ENCODE measurements at places on chromosomes 7 and 10.

DNA sequence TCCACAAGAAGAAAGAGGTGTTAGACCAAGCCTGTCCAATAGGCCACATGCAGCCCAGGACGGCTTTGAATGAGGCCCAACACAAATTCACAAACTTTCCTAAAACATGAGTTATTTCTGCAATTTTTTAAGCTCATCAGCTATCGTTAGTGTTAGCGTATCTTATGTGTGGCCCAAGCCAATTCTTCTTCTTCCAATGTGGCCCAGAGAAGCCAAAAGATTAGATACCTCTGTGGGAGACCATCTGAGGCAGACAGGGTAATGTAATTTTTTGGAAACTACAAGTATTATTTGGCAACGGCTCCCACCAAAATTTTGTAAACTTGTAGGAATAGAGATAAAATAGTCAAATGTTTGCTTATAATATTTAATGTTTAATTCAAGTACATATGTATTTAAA is 153.8 kb downstream of the SRPK2 start:
- no peak for DNase-seq

DNA sequence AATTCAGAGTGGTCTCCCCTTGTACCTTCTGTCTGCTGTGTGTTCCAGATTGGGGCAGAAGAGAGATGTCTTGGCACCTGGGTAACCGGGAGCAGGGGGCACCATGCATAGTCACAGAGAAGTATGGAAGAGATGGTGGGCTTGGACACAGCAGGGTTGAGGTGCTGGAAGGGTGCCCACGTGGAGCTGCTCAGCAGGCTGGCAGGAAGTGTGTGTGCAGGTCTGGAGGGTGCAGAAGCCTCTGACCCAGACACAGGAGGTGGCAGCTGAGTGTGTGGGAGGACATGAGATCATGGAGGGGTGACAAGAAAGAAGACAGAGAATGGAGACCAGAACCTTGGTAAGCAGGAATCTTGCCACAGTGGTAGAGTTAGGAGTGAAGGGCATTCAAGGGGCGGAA is 42.3 kb upstream of the DUSP5 start:
- DNase-seq = no peak

GRCh38 chr10:132460071-132460470 is 63.1 kb downstream of the PWWP2B start:
- DNase-seq = no peak

DNA sequence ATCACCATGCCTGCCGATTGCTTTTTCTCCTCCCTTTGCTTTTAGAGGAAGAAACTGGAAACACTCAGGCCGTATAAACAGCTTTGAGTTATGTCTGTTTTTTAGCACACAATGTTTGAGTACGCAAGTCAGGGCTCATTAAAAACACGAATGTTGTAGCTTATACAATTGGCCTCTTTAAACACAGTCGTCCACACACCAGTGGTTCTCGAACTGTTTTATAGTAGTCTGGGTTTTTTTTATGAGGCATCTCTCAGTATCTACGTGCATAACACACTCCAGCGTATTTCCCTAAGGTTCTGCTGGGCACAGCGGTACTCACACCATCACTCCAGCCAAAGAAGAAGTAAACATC is 13.4 kb upstream of the CARD11 start:
- no peak for DNase-seq

GRCh38 chr10:67827811-67828210 is 10.2 kb downstream of the DNAJC12 start:
- DNase-seq = no peak

DNA sequence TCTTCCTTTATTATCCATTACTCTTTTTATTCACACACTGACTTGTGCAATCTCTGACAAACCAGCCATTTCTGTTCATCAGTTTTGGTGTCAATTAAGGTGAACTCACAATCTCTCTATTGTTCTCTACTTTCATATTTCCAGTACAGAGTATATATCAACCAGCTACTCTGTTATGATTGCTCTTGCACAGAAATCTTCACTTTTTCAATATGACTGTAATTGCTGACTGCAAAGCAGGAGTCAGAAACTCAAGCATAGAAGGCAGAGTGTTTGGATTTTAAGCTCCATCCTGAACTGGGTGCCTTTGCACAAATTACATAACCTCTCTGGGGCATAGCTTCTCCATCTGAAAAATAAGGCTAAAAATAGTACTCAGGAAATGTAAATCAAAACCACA is 1042.0 kb downstream of the GRM8 start:
- no peak for DNase-seq

DNA sequence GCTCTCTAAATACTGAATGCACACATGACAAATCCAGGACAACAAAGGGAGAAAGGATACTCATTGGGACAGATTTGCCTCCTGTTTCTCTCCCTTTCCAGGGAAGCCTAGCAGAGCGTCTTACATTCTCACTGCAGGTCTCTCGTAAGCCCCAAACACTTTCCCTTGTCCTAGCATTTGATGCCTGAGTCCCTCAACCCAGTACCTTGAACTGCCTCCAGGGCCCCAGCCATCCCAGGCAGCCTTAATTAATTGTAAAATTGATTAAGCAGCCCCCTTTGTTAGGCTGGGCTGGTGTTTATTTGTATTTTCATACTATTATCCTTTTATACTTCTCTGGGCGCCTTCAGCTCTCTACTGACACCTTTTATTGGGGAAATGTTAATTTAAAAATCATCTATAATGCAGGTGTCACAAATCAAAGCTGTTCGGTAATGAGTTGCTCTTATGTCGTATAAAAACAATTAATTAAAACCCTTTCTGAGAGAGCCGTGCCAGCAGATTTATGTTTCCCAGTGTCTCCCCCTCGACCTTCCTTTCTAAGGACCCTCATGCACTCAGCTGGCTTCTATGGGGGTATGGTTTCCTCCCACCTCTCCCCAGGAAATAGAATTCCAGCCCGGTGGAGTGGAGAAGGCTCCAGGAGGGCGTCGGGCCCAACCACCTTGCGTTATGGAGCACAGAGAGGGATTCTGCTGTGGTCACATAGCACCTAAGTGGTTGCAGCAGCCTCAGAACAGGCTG is 243.8 kb downstream of the RPS24 start:
- no peak for DNase-seq

DNA sequence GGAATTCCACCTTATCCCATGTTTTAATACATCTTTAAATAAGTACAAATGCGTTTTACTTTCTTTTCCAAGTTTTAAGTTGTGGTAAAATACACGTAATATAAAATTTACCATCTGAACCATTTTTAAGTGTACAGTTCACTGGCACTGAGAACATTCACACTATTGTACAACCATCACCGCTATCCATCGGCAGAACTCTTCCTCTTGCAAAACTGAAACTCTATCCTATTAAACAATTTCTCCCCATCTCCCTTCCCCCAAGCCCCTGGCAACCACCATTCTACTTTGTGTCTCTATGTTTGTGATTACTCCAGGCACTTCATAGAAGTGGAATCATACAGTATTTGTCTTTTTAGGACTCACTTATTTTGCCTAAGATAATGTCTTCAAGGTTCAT is 33.8 kb downstream of the HIP1 start:
- no peak for DNase-seq

DNA sequence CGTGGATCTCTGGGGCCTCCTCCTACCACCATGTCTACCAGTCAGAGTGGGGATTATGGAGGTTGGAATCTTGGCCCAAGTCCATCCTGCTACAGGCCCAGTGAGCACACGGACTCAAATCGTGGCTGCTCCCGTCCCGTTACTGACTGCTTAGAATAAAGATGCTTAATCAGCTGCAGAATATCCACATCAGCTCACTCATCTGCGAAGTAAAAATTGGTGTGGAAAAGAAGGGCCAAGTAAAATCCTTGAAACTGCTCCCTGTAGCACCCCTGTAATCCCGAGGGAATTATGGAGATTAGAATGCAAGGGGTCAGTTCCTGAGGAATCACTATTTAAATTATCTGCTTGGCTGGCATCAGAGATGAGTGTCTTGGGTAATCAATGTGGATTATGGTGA is 13.0 kb upstream of the HTR5A start:
- DNase-seq = no peak

DNA sequence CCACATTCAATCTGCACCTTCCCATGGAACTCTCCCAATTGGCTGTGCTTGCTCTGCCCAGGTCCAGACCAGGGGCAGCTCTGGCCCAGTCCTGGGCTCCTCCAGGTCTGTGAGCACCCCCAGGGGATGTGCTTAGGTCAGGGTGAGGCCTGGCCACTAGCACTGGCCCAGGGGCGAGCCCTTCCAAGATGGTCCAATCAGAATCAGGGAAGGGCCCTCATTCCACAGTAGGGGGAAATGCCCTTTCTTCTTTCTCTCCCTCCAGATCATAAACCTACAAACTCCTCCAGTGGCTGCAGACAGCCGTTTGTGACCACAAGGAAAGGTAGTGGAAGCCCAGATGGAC is 157.0 kb downstream of the PRKAG2 start:
- no peak for DNase-seq

DNA sequence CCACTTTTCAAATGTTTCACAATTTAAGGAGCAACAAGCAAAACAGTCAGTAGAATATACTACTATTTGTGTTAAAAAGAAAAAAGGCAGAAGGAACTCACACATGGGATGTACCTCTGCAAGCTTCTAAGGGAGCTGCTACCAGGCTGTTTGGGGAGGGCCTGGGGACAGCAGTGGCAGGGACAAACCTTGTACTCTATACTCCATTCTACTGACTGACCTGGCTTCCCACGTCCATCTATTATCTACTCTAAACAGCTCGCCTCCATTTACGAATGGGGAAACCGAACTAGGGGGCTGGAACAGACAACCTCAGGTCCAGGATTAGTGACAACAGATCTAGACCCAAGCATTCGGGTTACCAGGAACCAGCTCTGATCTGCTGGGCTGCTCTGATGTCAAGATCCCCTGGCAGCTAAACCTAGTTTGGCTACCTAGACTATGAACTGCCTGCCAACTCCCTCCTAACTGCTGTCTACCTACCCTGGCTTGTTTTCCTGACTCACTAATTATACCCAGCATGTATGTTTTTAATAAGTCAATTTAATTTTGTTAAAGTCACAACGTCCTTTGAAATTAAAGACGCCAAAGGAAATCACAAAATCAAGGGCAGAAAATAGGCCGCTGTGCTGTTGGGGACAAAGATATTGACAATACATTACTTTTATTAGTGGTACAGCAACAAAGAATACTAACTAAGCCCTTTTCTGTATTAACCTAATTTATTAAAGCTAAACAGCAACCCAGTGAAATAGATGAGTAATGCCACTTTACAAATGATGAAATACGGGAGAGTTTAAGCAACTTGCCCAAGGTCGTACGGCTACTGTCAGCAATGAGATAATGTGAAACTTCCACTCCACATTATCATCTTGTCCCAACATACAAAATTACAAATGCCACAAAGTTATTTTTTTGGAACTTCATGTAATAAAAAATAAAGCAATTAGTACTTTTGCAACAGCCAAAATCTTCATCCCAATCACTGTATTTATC is 5.3 kb downstream of the PSAP start:
- DNase-seq = no peak

DNA sequence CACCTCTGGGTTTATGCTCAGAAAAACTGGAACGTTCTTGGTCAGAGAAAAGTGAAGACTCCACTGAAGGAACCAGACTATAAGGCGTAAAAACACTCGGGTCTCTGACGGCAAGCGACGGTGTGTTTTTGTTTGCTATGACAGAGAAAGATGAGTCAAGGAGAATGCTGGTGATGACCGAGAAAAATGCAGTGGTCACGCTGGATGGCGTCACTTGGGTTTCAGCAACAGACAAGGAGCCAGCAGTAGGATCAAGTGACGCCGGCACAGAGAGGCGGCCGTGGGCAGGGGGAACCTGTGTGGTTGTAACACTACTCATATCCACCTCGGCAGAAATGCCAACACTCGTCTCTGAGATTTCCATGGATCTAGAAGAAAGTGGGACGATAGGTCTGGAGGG is 63.4 kb downstream of the KIAA1549 start:
- DNase-seq = no peak

DNA sequence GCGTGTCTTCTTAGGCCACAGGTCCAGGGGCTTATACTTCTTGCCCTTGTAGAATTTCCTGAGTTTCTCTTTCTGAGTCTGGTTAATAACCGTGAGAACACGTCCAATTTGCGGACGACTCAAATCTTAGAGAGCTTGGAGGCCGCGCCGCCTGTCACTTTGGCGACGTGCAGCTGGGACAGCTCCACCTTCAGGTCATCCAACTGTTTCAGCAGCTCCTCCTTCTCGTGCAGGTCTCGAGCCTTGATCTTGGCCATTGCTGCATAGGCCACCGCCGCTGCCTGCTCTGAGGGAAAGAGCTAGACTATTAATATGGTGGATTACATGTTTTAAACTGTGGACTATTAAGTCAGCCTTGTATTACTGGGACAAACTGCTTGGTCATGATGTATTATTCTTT is 26.9 kb downstream of the EVX1 start:
- DNase-seq = peak; percentile 64

DNA sequence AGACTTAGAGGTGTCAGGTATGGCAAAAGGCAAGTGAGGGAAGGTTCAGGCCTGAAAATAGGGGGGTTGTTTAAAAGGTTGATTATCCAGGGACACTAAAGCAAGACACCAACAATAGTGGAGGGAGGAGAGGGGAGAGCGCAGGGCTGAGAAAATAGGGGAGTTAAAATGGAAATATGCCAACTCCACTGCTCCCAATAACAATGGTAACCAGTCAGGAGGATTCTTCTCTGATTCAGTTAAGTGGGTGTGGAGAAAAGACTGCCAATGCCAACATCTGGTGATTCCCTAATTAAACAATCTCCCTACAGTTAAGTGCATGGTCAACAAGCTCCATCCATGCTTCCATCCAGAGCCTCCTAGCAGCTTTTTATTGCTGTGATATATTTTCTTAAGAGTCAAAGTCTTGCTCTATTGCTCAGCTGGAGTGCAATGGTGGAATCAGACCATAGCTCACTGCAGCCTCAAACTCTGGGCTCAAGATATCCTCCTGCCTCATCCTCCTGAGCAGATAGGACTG is 183.3 kb downstream of the JAZF1 start:
- no peak for DNase-seq

DNA sequence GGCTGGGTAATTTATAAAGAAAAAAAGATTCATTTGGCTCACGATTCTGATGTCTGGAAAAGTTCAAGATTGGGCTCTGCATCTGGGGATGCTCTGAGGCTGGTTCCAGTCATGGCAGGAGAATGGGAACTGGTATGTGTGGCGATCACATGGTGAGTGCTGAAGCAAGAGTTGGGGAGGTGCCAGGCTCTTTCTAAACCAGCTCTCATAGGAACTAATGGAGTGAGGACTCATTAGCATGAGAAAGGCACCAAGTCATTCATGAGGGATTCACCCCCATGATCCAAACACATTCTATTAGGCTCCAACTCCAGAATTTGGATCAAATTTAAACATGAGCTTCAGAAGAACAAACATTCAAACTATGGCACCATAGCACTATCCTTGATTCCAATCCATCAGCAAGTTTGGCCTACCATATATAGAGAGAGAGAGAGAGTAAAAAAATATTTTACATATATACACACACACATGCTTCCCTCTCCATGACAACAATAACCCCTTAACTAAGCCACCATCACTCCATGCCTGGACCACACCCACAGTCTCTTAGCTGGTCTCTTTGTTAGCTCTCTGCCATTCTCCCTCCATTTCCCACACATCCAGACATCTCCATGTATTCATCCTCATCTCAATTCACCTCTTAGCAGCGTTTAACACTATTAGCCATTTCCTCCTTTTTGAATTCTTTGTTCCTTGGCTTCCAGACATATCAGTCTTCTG is 57.9 kb downstream of the NPY start:
- peak; percentile 32 for DNase-seq
